Osteocyte (in vitro differentiated cells): ENCODE measurements at places on chromosomes 16 and 17. TPM values are rescaled to one million over a fixed set of nuclear protein-coding genes. Genes with fewer than 3 reads are reported as not detected.
A peak's percentile ranks its signal among the peaks of the same experiment; 100 is the strongest.

DNA sequence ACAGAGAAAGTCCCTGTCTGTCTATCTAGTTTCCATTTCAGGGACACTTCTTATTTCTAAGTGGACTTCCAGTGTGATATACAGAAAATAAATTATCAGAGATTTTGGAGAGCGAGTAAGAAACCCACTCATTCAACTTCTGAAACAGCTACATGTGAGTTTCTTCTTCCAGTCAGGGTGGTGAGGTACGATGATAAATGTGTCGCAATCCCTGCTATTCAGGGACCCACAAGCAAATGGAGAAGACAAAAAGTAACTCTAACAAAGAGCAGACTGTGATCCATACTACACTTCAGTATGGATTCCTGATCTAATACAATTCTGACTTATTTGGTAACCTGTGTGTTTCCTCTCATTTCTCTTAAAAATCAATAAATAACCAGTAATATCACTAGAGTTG, 16.8 kb downstream of the CNTNAP4 start:
- H3K4me1 ChIP-seq, result no peaks in the 10 kb centered on the region
- no peaks in the 10 kb centered on the region for H3K36me3 ChIP-seq
- H3K27ac ChIP-seq, result no peak overlapping the region
- DNase-seq, result no peak
- H3K27me3 ChIP-seq, result no peaks in the 10 kb centered on the region

The KRTAP9-2 gene
- total RNA-seq, result not detected in 2 replicates

DNA sequence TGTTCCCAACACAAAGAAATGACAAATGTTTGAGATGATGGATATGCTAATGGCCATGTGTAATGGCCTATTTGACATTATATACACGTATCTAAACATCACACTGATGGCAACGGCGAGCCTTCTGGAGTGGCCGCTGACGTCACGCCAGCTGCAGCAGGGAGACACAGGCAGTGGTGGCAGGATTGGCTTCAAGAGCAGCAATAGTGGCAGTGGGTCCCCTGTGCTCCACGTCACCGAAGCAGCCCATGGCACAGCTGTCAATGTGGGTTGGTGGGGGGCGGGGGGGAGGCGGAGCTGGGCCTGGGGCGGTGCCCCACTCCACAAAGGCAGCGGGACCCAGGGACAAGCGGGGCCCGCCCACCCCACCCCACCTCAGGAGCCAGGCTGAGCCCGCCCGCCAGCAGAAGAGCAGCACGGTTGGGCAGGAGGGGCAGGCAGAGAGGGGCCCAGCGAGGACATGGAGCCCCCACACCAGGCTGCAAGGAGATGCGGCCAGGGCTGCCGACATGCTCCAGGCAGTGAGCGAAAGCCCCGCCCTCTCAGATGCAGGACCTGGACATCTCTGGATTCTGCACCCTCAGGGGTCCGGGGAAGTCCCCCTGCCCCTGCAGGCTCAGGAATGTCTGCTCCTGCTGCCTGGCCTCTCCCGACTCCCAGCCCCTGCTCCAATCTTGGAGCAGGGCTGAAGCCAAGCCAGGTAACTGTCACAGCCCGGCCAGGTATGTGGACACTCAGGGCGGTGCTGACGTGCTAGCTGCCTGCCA, 64.6 kb downstream of the USP32 start:
- no peak overlapping the region for H3K4me3 ChIP-seq
- DNase-seq, result no peak
- H3K4me1 ChIP-seq, result peaks cover 12% of the 10 kb centered on the region
- H3K27me3 ChIP-seq, result no peaks in the 10 kb centered on the region
- no peak overlapping the region for H3K27ac ChIP-seq
- peaks cover 10% of the 10 kb centered on the region for H3K36me3 ChIP-seq

- H3K4me1 ChIP-seq, result peaks cover 5% of the 10 kb centered on the region
- H3K27ac ChIP-seq, result no peak overlapping the region
- no peak for DNase-seq
- H3K36me3 ChIP-seq, result peaks cover 20% of the 10 kb centered on the region
Observed at GRCh38 chr16:3656491-3657468, 2.3 kb downstream of the DNASE1 start.

GRCh38 chr16:10552998-10553491, 27.4 kb downstream of the EMP2 start:
- no peaks in the 10 kb centered on the region for H3K36me3 ChIP-seq
- no peak overlapping the region for H3K4me3 ChIP-seq
- H3K27ac ChIP-seq, result no peak overlapping the region
- H3K4me1 ChIP-seq, result no peaks in the 10 kb centered on the region
- DNase-seq, result no peak

DNA sequence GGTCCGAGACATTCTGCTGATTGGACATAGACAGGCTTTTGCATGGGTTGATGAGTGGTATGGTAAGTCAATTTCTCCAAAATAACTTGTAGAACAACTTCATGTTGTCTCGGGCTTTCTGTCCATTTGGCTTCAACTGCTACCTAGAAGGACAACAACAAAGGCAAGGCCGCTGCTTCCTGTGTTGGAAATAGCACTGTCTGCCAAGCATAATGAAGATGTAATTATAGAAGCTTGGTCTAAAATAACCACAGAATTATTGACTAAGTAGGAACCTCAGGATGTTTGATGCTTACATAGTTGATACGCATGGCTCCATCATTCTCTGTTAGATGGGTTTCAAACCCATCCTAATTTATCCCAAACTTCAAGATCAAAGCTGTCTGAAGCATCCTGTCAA, 42.3 kb upstream of the NOL11 start:
- no peak overlapping the region for H3K4me3 ChIP-seq
- peaks cover 3% of the 10 kb centered on the region for H3K36me3 ChIP-seq
- H3K27me3 ChIP-seq, result no peaks in the 10 kb centered on the region

The MBTPS1 gene
- 130 and 136 TPM in 2 replicates for total RNA-seq

- no peaks in the 10 kb centered on the region for H3K4me1 ChIP-seq
- H3K27me3 ChIP-seq, result no peaks in the 10 kb centered on the region
- no peaks in the 10 kb centered on the region for H3K36me3 ChIP-seq
- DNase-seq, result peak; percentile 4
- no peak overlapping the region for H3K4me3 ChIP-seq
- H3K27ac ChIP-seq, result no peak overlapping the region
Observed at GRCh38 chr16:9425236-9425635, 333.8 kb downstream of the HAPSTR1 start.

The EVPL gene
- total RNA-seq, result not detected in 2 replicates

DNA sequence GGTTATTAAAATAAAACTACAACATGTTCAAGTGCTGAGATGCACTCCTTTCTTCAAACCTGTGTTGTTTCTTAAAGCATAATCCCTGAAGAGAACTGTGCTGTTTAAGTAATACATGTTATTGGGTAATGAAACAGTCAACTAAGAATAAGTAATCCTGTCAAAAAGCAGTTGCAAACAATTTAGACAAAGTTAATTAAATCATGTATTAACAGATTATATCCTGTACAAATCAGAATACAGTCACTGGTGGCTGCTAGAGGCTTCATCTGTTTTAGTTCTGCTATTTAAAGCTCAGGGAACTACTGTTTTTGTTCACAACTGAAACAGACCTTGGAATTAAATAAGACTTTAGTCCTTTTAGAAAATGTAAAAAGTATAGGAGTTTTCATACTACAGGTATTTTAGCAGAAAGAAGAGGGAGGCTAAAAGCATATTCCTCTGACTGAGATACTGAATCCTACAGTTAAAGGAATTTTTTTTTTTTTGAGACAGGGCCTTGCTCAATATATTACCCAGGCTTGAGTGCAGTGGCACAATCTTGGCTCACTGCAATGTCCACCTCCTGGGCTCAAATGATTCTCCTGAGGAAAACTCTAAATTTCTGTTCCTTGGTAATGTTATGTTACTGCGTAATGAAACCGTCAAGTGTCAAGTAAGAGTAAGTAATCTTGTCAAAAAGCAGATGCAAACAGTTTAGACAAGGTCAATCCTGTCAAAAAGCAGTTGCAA, 27.3 kb upstream of the ITGA2B start:
- no peaks in the 10 kb centered on the region for H3K4me1 ChIP-seq
- H3K36me3 ChIP-seq, result peaks cover 27% of the 10 kb centered on the region
- no peak overlapping the region for H3K27ac ChIP-seq
- H3K27me3 ChIP-seq, result no peaks in the 10 kb centered on the region

The CCDC154 gene
- total RNA-seq, result 1.0 and 2.5 TPM in 2 replicates

DNA sequence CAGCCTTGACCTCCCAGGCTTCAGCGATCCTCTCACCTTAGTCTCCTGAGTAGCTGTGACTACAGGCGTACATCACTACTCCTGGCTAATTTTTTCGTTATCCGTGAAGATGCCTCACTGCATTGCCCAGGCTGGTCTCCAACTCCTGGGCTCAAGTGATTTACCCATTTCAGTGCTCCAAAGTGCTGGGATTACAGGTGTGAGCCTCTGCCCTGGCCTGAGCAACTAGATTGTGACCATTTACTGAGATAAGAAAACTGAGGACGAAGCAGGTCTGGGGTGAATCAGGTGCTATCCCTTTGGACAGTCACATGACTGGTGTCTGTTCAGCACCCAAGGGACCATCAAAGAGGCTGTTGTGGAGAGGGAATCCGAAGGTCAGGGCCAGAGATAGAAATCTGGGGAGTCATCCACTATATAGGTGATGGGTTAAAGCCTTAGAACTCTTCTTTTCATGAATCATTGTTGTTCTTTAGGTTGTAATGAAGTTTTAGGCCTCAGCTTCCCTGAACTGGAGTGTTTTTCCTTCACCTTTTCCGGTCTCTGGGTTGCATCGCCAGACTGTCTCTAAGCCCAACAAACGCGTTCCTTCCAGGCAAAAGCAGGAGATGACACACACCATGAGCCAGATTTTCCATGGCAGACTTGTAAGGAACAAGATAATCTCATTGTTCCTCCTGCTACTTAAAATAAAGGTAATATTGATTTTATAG, 62.5 kb downstream of the FTO start:
- peak overlapping the region; percentile 23 for H3K27ac ChIP-seq
- no peaks in the 10 kb centered on the region for H3K36me3 ChIP-seq
- H3K27me3 ChIP-seq, result no peaks in the 10 kb centered on the region
- DNase-seq, result no peak
- H3K4me1 ChIP-seq, result peaks cover 32% of the 10 kb centered on the region

- H3K27ac ChIP-seq, result no peak overlapping the region
- peaks cover 4% of the 10 kb centered on the region for H3K4me1 ChIP-seq
- no peak for DNase-seq
- no peaks in the 10 kb centered on the region for H3K36me3 ChIP-seq
Observed at GRCh38 chr17:81025065-81025740, 9.7 kb upstream of the BAIAP2 start.

The CACNG1 gene
- total RNA-seq, result not detected in 2 replicates

- DNase-seq, result no peak
- H3K27ac ChIP-seq, result no peak overlapping the region
- no peaks in the 10 kb centered on the region for H3K36me3 ChIP-seq
- H3K4me1 ChIP-seq, result peaks cover 15% of the 10 kb centered on the region
- no peak overlapping the region for H3K4me3 ChIP-seq
- no peaks in the 10 kb centered on the region for H3K27me3 ChIP-seq
Observed at GRCh38 chr16:85529489-85530369, 83.4 kb upstream of the GSE1 start.
